ENCODE measurements at places on chromosomes 16 and 17.
A peak's percentile ranks its signal among the peaks of the same experiment; 100 is the strongest.

DNA sequence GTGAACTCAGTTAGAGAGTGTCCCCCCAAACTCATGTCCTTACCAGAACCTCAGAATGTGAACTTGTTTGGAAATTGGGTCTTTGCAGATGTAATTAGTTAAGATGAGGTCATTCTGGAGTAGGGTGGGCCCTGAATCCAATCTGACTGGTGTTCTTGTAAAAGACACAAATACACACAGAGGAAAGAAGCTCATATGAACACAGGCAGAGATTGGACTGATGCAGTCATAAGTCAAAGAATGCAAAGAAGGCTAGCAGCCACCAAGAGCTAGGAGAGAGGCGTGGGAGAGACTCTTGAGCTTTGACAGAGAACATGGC lies 2.1 kb upstream of the NAGPA start:
- DNase-seq = no peak

GRCh38 chr16:59116744-59117143 lies 382.6 kb upstream of the GOT2 start:
- DNase-seq = no peak

DNA sequence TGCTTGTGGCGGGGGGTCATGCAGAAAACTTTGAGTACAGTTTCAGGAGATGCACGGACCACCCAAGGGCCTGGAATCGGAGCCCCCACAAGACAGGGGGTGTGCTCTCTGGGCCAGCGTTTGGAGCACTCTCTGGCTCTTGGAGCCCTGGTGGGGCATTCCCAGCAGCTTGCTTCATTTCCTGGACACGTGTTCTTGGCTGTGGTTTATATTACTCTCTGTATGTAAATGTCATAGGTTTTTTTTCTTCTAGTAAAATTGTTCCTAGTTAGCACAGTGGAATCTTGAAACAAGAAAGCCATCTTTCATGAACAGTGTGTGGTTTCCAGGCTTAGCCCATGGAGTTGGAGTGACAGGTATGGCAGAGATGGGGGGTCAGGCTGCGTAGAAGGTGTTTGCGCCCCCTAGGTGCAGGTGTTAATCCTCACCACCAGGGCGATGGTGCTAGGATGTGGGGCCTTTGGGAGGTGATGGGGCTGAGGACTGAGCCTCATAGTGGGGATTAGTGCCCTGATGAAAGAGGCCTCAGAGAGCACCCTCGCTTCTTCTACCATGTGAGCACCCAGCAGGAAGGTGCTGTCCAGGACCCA lies 79.8 kb downstream of the JPH3 start:
- DNase-seq = peak; percentile 81

GRCh38 chr16:79599837-79600637 lies 500 bp downstream of the MAF start:
- DNase-seq = peak; percentile 67

GRCh38 chr16:73434621-73435020 lies 386.7 kb upstream of the ZFHX3 start:
- DNase-seq = no peak

DNA sequence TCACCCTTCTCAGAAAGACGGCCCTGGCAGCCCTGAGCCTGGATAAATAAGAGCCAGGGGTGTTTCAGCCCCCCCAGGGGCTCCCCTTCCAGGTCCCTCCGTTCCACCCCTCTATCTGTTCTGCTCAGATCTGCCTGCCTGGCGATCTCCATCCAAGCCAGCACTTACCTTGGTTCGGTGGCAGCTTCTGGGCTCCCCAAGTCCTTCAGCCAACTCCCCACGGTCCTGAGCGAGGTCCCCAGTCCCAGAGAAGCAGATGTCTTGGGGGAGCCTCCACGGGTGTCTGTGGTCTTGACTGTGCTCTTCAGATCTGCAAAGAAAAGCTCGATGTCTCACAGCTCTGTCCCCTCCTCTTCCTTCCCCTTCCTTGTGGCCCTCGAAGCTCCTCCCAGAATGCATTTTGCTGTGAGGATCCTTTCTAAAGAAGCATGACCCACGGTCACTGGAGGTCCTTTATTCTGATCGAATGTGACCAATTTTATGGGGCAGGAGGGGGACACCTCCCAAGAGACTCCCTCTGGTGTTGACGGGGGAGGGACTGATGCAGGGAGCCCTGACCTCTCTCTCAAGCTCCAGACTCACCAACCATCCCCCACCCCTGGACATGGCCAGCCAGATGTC lies at the start of gene PIK3R6:
TSS of gene PIK3R6 (minus strand) at position 314 of the 621 bp plus-strand sequence. CDS start 17,880 bp downstream, outside the sequence.
- DNase-seq = no peak

GRCh38 chr16:48117217-48118105 lies 38.3 kb downstream of the ABCC12 start:
- DNase-seq = peak; percentile 93

DNA sequence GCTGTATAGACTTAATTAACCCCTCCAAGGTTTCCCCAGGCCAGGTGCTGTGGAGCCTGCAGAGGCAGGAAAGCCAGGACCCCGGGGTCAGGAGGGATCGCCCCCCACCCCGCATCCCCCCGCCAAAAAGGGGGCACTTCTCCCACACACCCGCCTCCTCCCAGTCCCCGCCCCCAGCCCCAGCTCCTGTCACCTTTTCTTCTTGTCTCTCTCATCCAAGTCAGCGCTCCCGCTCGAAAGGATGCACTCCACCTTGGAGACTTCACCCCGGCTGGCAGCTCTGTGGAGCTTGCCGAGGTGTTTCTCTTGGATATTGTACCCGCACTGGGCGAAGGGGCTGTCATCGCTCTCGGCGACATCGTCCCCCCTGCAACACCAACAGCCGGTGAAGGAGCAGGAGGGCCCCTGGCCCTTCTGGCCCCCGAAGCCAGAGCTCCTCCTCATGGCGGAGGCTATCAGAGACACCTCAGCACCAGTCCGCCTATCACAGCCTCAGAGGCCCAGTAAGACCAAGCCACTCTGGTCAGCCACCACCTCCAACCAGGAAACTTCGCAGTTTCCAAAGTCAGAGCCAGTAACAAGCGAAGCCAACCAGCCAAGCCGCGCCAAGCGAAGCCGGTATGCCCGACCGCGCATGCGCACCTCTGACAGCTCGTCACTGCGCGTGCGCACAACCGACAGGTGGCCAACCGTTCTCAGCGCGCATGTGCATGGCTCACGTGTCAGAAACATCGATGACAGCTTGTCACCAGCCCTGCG lies 52.5 kb downstream of the SHCBP1 start:
- peak; percentile 5 for DNase-seq

DNA sequence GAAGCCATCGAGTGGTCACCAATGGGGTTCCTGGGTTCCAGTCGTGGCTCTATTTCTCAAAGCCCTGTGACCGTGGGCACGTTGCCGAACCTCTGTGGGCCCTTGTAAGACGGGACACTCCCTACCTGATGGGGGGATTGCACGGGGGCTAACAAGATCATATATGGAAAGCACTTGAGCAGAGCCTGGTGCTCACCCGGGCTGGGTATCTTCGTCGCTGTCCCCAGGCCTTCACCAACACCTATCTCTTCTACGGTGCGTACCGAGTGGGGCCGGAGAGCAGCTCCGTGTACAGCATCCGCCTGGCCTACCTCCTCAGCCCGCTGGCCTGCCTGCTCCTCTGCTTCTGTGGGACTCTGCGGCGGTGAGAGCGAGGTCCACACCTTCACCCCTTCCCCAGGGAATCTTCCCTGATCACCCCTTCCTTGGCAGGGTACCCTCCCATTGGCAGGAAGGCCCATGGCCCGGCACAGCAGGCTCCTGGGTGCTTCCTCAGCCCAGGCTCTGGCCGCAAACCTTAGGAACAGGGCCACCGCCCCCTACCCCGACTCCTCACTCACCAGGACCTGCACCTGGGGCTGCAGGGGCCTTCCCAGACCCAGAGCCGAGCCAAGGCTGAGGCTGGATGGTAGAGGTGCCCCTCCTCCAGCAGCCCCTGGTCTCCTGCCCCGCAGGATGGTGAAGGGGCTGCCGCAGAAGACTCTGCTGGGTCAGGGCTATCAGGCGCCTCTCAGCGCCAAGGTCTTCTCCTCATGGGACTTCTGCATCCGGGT lies 2.8 kb downstream of the TMC8 start:
- no peak for DNase-seq

DNA sequence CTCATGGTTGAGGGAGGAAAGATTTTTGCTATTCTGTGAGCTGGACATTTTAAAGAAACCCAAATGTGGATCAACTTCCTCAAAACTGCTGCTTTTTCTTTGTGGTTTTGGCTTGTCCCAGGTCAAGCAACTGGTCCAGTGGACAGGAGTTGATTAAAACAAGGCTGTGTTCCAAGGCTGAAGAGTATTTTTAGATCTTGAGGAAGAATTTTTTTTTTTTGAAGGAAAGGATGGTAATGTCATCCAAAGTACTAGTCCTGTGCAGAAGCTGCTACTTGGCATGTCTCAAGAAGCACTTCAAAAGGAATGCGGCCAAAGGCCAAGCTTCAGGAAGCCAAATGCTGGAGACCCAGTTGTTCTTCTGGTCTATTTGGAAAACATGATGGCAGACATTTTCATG lies 8.0 kb upstream of the MYH2 start:
- DNase-seq = no peak

GRCh38 chr17:79361221-79361734 lies 249.6 kb downstream of the RBFOX3 start:
- DNase-seq = no peak

GRCh38 chr16:86133847-86134375 lies 234.9 kb downstream of the IRF8 start:
- no peak for DNase-seq

DNA sequence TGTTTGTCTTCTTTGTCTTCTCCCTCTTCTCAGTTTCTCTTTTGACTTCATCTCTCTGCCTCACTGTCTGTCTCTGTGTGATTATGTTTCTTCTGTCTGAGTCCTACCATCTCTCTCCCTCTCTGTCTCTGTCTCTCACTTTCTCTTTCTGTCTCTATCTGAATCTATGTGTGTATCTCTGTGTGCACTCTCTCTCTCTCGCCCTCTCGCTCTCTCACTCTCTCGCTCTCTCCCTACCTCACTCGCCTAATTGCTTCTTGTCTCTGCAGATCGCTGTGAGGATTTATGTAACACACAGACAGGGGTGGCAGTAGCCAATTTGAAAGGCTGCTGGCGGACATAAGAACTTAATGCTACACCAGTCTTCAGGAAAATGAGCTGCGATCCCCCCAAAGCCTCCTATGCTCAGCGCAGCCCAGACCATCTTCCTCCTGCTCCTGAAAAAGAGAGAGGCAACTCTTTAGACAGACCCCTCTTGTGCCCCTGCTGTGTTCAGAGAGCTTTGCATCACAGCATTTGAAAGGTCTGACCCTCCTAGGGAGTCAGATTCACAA lies 140.9 kb downstream of the CCT6B start:
- peak; percentile 40 for DNase-seq

GRCh38 chr16:58485184-58485887 lies 14.6 kb upstream of the NDRG4 start:
- no peak for DNase-seq

GRCh38 chr16:53053967-53054669 lies 673 bp upstream of the CHD9 start:
- no peak for DNase-seq

DNA sequence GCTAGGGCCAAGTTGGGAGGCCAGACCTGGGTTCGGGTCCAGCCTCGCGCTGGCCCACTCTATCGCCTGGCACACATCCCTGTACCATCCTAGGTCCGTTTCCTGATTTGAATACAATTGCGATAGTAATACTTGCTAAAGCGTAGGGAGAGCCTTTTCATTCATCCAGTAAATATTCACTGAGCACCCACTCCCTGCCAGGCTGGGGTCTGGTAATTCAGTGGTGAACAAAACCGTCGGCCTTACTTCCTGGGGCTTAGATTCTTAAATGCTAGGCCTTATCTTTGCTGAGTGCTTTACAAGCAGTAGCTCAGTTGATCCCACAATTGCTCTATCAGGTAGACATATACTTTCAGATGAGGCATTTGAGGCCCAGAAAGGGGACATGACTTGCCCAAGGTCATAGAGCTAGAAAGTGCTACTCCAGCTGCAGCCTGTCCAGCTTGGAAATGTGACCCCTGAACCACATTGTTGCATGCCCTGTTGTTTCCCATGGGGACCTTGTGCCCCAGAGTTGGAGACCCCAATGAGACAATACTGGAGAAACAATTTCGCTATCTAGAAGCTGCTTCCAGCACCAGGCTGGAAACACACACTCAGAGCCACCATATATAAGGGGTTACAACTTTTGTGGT lies 691 bp downstream of the USB1 start:
- no peak for DNase-seq

DNA sequence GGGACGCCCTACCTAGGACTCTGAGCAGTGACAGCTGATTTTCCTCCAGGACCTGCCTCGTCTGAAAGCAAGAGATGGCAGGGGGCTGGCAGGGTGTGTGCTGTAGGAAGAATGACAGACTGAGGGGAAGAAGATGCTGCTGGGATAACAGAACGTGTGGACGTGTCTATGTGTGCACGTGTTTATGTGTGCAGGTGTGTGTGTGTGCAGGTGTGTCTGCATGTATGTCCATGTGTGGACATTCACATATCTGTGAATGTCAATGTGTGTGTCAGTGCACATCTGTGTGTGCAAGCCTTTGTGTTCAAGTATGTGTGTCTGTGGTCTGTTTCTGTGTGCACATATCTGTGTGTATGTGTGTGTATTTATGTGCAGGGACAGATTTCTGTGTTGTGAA lies 132.5 kb downstream of the SDK2 start:
- DNase-seq = no peak

GRCh38 chr17:14737984-14738651 lies 437.2 kb downstream of the HS3ST3B1 start:
- DNase-seq = peak; percentile 46

Data from iPS-NIHi11 (cell line).